PC-3 (cell line): ENCODE measurements at places on chromosomes 7 and 10.

GRCh38 chr7:104978460-104978859 lies 35.5 kb upstream of the KMT2E start:
- no peak for DNase-seq

DNA sequence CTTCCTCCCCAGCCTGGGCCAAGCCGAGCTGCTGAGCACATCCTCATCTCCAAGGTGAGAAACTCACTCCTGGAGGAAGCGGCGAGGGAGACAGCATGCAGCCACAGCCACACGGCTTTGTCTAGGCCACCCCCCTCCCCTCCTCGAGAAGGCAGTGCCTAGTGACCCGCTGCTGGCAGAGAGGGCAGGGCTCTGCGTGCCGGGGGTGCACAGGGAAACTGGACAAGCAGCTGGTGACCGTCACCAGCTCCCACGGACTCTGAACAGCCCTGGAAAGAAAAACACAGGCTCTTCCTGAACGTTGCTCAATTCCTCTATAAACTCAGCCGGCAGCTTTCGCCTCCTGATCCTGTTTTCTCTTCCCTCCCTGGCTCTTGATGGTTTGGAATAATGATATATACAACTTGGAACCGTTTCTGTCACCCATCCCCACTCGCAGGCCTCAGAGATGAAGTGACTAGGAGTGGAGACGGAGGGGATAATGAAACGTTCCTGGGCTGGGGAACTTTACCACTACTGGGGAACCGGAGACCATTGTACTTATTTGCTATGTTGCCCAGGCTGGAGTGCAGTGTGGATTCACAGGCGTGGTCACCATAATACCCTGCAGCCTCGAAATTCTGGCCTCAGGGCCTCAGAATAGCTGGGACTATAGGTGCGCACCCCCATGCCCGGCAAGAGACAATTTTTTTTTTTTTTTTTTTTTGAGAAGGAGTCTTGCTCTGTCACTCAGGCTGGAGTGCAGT lies 19.3 kb downstream of the PAPOLB start:
- no peak for DNase-seq

- DNase-seq: no peak
Measured at GRCh38 chr7:110960811-110961210, 130.1 kb upstream of the LRRN3 start.

DNA sequence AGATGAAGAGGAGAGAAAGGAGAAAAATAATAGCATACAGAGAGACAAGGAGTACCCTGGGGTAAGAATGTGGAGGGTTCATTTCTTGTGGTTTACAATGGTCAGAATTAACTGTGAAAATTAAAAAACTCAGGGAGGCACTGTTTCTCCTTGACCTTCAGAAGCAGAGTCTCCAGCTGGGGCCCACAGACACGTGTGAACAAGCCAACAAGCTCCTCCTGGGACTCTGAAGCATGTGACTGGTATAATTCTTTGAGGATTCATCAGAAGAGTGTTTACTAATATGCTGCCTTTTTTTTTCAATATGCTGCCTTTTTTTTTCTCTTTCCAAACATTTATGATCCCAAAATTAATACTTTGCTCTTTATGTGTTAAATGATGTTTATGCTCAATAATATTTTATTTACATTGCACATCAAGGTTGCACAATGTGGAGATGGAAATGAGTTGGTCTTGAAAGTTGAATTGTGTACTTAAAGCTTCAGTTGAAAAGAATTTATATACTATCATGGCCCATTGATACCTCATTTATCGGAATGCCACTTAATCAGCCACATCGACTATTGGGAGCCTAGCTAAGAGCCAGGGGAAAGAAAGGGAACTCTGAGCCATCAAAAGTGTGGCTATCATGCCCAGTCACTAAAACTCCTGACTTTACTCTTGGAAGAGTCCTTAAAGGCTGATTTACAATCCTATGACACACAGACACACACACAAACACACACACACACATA lies 134.7 kb upstream of the RHOBTB1 start:
- no peak for DNase-seq

DNA sequence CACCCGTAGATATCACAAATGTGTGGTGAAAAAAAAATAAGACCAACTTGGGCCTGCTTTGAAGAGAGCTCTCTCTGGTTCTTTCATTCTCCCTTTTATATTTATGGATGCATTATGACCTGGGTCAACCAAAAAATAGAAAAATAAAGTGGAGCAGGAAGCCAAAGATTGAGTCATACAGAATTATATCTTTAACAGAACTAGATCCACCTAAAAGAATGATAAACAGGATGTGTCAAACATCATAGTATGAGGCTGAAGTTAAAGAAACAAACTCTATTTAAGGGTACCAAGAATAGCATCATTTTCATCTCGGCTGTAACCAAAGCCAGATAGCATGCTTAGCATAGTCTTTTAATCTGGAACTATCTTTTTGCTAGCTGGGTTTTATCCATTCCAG lies 28.8 kb upstream of the NMT2 start:
- DNase-seq: peak; percentile 48

- no peak for DNase-seq
Measured at GRCh38 chr7:117064688-117065087, 111.4 kb downstream of the ST7 start.
